ENCODE measurements at places on chromosomes 7 and 10.
A peak's percentile ranks its signal among the peaks of the same experiment; 100 is the strongest.

GRCh38 chr7:16061630-16062029 lies 359.7 kb downstream of the CRPPA start:
- no peak for DNase-seq

DNA sequence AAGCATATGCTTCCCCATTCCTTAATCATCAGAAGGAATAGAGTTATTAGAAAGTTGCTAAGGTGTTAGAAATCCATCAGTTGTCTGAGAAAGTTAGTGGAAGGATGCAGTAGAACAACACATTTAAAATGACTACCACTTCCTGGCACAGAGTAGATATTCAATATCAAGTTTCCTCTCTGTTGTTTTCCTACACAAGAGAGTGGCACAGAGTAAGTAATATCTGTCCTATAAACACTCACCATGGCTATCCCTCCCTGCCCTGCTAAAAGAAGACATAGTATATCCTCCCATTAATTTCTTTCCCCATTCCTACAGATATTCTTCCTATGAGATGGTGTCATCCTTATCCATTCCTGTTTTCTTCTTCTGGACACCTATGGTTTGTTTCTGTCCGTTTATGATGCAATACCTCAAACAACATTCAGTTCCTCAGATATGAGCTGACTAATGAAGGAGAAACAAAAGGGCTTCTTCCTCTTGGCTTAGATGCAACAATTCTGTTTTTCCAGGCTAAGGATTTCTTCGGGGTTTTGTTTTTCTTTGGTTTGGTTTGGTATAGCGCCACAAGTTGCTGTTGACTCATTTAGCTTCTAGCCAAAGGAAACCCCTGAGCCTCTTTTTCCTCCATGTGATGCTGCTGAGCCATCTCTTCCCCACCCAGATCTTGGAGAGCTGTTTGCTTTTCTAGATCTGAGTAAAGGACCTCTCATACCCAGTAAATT lies 32.9 kb upstream of the BPGM start:
- no peak for DNase-seq

GRCh38 chr7:128937647-128938543 lies at the start of gene IRF5:
Gene IRF5 (plus strand): TSS chr7:128937927. CDS start chr7:128942082, 4,155 bp downstream.
- no peak for DNase-seq

DNA sequence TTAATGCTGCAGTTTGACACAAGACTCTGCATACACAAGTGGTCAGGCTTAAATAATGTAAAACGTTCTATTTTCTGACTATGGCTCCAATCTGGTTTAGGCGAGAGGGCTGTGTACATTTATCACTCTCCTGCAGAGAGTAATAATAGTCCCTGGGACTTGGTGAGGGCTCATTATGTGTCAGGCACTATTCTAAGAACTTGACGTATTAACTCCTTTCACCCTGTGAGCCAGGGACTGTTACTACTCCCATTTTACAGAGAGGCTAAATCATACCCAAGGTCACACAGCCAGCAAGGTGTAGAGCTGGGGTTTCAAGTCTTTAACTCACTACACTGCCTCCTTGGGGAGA lies 187.2 kb upstream of the LYZL2 start:
- DNase-seq: no peak

- no peak for DNase-seq
These were observed 214.1 kb downstream of the KLF6 start for GRCh38 chr10:3570855-3571266.

DNA sequence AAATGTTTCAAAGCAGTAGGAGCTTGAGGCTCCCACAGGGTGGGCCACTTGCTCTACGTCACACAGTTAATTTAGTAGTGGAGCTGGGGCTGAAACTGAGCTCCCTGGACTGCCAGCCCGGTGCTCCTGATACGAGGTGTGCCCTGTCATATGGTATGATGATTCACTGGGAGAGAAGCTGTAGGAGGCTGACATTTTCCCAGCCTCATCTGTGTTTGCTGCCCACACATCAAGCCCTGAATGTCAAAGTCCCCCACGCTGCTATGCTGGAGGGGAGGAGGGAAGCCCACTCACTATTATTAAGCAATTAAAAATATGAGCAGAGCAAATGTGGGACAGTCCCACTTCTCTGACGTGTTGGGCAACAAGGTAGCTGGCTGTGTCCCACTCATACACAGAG lies 81.2 kb upstream of the SORCS3 start:
- DNase-seq: no peak

GRCh38 chr10:131049016-131049415 lies 262.5 kb downstream of the TCERG1L start:
- DNase-seq: no peak

- DNase-seq: peak; percentile 51
These were observed 69.5 kb upstream of the ZNF438 start for GRCh38 chr10:31101123-31101522.

GRCh38 chr7:69450456-69450855 lies 147.8 kb upstream of the AUTS2 start:
- DNase-seq: no peak

GRCh38 chr10:2703953-2704352 lies 363.4 kb upstream of the PFKP start:
- no peak for DNase-seq

GRCh38 chr10:75079436-75080083 lies 31.9 kb upstream of the SAMD8 start:
- no peak for DNase-seq

GRCh38 chr10:114802177-114802576 lies 19.4 kb upstream of the FHIP2A start:
- DNase-seq: no peak

- no peak for DNase-seq
These were observed 115.8 kb downstream of the HTR7 start for GRCh38 chr10:90741926-90742565.

DNA sequence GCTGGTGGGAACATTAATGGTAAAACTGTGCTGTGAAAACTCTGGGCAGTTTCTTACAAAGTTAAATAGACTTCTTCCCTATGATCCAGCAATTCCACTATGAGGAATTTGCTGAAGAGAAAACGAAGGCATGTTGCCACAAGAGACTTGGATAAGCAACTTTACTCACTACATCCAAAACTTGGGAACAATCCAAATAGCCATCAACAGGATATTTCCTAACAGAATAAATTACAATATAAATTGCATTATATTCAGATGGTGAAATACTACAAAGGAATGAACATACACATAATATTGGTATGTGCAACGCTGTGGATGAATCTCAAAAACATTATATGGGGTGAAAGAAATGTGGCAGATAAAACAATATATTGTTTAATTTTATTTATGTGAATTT lies 21.4 kb upstream of the MKI67 start:
- no peak for DNase-seq

GRCh38 chr7:104973909-104974415 lies 40.0 kb upstream of the KMT2E start:
- DNase-seq: no peak

DNA sequence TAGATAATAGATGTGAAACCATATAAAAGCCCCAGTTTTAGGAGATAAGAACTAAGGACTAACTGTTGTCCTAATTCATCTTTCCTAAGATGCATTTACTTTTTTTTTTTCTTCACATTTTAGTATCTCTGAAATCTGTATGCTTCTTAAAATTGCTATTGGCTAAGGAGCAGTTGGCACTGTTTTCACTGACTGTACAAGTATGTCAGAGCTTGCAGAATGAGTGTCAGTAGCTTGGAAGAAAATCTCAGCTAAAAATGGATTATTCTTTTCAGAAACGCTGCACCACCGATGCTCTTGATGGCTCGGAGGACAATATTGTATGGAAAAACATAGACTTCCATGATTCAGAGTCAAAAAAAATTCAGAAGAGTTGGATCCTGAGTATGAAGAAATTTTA lies 91.1 kb upstream of the DNAJB12 start:
- DNase-seq: no peak

DNA sequence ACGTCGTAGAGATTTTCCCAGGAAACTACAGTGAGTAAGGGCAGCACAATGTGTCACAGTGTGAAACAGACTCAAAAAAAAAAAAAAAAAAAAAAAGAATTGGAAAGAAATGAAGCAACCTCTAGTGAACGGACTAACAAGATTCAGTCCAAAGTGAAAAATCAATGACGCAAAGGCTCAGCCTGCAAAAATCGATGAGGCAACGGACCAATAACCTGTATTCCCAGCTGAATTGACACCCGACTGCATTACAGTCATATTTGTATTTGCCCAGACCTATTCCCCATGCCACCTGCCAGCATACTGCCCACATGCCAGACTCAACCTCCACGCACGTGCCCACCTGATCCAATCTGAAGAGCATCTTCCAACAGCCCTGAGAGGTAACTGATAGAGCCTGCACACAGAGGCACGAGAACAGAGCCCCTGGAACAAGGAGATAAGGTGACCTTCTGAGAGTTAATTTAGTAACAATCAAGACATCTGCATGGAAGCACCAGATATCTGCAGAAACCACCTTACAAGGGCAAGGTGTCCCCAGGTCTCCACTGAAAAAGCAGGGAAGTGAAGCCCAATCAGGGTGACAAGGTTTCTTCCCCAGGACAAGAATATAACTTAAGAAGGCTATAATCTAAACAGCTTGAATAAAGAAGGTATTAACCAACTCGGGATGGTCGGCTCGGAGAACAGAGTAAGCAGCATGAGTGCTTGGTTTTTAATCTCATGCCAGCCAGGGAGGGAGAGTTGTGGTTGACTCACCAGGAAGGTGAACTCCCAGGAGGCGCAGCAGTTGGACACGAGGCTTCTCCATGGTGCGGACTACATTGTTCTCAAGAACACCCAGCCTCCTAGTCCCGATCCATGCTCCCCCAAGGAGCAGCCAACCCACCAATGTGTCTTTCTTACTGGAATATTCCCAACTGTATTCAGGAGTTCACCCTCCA lies 48.5 kb downstream of the PLXNA4 start:
- no peak for DNase-seq

GRCh38 chr10:100653957-100654781 lies 91.2 kb upstream of the PAX2 start:
- peak; percentile 26 for DNase-seq

GRCh38 chr7:70782796-70783195 lies 349.1 kb upstream of the GALNT17 start:
- DNase-seq: no peak

GRCh38 chr10:93376372-93377293 lies 105.5 kb downstream of the MYOF start:
- no peak for DNase-seq

- DNase-seq: no peak
These were observed 186.8 kb downstream of the PHTF2 start for GRCh38 chr7:77985232-77985973.

DNA sequence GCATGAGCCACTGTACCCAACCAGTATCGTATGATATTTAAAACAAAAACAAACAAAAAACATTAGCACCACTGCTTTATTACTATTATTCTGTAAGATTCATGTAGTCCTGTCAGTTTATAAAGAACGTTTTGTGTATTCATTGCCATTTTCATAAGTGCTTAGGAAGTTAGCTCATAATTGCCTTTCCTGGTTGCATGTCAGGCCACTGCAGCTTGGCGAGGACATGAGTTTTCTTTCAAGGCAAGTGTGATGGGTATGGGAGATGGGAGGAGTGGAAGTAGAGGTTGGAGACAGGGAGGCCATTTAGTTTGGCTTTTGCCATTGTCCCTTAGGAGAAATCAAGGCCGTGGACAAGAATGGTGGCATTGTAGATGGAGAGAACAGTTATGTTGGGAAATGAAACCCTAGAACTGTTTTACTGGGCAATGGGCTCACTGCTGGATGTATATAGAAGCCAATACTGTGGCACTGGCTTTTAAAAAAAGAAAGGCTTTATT lies 48.9 kb downstream of the TYW1 start:
- DNase-seq: no peak

DNA sequence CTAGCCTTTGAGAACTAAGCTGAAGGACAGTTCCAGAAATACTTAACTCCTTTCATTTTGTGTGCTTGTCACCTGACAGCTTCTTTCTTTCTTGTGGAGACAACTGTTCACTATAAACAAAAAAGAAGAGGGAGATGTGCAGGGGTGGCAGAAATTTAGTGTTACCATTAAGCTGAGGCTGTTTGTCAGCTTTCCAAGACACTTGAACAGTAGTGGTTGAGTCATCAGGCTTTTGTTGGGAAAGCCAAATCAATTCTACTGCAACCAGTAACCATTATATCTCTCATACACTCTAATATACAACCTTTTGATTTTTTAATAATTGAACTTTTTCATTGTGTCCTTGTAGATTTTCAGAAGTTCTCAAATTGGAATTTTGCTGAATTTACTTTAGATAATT lies 75.3 kb downstream of the POLL start:
- no peak for DNase-seq

DNA sequence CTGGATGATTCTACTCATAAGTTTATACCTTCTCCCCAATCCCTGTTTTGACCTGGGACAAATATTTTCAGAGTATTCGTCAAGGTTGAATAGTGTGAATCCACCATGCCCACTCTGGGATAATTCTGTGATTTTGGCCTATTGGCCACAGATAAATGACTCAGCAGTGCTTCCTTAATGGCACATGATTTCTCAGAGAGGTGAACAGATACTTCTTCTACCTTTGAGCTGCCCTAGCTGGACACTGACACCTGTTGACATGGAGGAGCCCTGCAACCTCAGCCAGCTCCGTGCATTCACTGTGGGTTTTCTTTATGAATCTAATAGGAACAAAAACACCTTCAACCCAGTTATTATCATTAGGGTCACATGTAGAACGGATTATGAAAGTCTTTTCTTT lies 40.9 kb upstream of the HPS1 start:
- no peak for DNase-seq

- no peak for DNase-seq
These were observed 76.9 kb upstream of the LANCL2 start for GRCh38 chr7:55288070-55288824.

- DNase-seq: no peak
These were observed 7.0 kb upstream of the PTPRE start for GRCh38 chr10:127899766-127900387.

Data from stimulated activated CD8-positive, alpha-beta memory T cell treated with anti-CD3 and anti-CD28 coated beads, Interleukin-2, amount 100 ng/mL, for 48 hours (primary cell).